Mesothelial cell of epicardium (in vitro differentiated cells): ENCODE measurements at places on chromosomes 12 and 14. TPM values are rescaled to one million over a fixed set of nuclear protein-coding genes. Genes with fewer than 3 reads are reported as not detected.

GRCh38 chr12:110012137-110012536, 12.9 kb downstream of the ANKRD13A start:
- DNase-seq, result no peak

DNA sequence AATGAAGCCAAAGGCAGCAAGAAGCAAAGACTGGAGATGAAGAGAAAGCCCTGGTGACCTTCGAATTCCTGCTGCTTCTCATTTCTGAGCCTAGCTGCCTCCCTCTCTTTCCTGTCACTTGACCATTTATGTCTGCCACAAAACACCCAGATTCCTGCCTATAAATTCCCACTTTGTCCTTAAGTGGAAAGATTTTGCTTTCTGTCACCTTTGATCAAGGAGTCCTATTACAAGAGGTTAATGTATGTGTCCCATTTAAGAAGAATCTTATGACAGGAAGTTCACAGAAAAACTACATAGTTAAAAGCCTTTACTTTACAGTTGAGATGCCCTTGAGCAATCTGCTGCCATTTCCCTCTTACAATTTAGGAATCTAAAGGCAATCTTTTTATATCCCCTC, 155.7 kb downstream of the GALC start:
- DNase-seq, result no peak

GRCh38 chr12:3236345-3237187, 159.4 kb downstream of the TSPAN9 start:
- DNase-seq, result no peak

Gene SLCO1B1
- total RNA-seq, result 0.09 to 0.11 TPM in 2 of 3 replicates, not detected in the other

- no peak for DNase-seq
These were observed 45.7 kb downstream of the TEAD4 start for GRCh38 chr12:3004655-3005565.

DNA sequence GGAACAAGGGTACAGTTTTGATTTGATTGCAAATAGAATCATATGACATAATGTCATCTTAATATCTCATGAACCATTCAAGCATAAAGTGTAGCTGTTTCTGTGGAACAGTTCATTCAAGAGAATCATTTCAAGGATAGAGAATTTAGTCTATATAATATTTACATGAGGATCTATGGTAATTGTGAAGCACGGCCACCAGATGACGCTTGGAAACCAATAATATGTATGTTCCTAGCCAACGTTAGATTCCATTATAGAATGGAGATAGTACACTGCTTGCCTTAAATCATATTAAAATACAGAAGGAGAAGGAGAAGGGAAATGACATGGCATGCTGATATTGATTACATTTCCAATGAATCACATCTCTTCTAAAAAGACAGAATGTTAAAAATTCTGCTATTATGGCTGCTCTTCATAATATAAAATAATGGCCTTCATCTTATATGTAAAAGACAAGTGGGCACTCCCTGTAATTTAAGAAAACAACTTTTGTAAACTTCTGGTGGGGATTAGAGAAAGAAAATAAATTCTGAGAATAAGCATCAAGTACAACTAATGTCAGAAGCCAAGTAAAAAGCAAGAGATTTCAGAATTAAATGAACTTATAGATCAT, 351.0 kb downstream of the NAV3 start:
- no peak for DNase-seq

- no peak for DNase-seq
These were observed 17.9 kb downstream of the RTL1 start for GRCh38 chr14:100885617-100886016.

DNA sequence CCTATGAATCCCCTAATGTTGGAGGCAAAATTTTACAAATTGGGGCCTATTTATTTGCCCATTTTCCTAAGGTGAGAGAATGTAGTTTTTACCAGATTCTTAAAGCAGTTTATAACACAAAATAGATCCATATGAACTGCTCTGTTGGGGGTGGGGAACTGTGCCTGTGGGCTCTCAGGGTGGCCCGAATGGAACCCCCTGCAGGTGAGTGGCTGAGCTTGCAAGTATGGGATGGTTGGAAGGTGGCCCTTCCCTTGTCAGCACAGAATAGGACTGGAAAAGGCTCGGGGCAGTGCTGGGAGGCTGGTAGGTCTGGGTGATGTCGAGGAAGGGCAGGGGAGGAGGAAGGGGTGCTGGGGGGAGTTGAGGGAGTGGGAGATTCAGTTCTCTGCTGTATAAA, 4.9 kb downstream of the VSX2 start:
- DNase-seq, result no peak

GRCh38 chr12:93256256-93256969, 121.3 kb upstream of the NUDT4 start:
- no peak for DNase-seq

DNA sequence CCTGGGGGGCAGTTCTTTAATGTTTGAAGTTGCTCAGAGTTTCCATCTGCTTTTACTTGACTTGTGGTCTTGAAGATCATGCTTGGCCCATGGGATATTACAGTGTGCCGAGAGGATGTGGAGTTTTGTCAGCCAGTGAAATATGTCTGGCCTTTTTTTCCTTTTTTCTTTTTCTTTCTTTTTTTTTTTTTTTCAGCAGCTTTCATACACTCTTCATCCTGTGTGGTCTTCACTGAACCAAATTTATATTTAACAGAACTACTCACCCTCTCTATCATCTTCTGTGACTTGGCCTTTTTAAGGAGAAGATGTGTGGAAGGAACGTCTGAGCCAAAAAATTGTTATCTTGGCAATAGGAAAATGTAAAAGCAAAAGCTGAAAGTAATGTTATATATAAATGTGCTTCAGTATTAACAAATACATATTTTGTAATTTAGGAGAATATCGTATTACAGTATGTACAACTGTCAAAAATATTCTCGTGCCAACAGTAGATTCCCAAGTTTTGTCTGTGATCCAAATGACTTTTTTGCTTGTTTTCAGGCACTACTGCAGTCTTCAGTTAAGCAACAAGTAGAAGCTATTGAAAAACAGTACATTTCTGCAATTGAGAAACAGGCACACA, 200.6 kb downstream of the CCDC91 start:
- DNase-seq, result no peak

DNA sequence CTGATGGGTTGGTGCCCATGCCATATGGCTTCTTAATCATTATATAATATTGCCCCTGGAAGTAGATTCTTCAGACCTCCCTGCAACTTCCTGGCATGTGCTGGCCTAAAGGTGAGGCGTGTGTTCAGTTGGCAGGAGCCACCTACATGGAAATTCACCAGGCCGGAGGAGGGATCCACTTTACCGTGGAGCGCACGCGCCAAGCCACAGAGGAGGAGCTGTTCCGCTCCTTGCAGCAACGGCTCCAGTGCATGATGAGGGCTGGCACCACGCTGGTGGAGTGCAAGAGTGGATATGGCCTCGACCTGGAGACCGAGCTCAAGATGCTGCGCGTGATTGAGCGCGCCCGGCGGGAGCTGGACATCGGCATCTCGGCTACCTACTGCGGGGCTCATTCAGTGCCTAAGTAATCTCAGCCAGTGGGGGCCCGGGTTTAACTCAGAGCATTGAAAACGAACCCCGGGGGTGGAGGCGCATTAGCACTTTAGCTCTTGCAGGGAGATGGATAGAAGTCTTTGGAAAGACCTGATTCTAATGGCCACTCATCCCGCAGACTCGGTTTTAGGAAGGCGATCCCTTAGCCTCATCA, 13.5 kb downstream of the AMDHD1 start:
- no peak for DNase-seq

DNA sequence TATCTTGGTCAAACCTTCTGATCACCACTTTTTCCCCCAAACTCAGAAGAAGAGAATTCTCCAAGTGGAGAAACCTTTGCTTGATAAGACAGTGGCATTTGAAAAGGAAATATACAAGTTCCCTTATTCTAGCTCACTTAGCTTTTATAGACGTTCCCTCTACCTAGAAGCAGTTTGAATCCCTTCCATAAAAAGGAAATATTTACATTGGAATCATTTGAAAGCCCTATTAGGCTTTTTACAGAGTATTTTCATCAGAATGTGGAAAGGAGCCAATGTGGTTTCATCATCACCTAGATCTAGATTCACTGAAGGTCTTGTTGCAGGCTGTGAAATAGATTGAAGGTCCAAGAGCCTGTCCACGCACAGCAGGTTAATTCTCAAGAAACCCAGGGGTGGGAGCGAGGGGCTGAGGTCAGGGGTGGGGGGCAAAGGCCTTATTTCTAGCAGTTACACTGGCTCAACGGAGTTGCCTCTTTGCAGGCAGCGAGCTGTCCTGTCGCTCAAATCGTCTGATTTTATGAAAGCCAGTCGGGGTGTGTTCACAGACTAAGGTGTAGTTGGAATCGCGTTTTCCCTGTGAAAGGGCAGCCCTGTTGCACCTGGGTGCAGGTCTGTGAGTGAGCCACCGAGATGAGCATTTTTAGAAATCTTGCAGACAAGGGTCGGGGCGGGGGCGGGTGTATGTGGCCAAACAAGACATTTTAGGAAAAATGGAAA, 45.6 kb downstream of the AACS start:
- DNase-seq, result no peak
